ENCODE measurements at places on chromosomes 13 and 19.

- DNase-seq: no peak
These were observed 441.7 kb downstream of the IRS2 start for GRCh38 chr13:109344552-109345157.

GRCh38 chr13:30577401-30577852 lies 40.3 kb upstream of the USPL1 start:
- DNase-seq: no peak

DNA sequence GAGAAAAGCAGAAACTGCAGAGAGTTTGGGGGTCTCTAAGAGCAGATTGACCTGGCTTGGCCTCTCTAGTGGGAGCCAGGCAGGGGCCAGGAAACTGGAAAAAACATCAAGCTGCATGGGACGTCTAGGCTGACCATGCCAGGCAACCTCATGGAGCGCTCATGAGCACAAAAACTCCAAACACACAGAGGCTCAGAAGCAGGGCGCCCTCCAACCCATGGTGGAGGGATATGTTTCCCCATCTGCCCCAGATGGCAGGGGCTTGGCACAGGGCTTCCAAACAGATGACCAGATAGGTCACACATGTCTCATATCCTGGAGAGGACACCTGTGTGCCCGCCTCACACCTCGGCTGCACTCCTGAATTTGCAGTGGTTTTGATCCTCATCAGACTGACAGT lies 879.0 kb downstream of the UQCRFS1 start:
- no peak for DNase-seq

- no peak for DNase-seq
These were observed 359.7 kb downstream of the IRS2 start for GRCh38 chr13:109426690-109426990.

DNA sequence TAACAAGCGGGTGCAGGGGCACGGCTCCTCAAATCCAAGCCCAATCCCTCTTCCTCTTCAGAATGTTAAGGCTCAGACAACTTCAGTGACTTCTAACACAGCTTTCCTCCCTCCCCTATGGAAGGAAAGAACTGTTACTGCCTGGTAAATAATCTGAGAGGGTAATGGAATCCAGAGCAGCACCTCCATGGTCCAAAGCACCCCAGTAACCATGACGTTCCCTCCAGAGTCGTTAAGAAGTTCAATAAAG lies 969 bp downstream of the AKT2 start:
- DNase-seq: no peak

- DNase-seq: no peak
These were observed 139.6 kb downstream of the CACNA1A start for GRCh38 chr19:13366529-13367143.
